CD4-positive, alpha-beta T cell treated with Interleukin-4 for 4 hours (primary cell): ENCODE measurements at places on chromosomes 13 and 19.

DNA sequence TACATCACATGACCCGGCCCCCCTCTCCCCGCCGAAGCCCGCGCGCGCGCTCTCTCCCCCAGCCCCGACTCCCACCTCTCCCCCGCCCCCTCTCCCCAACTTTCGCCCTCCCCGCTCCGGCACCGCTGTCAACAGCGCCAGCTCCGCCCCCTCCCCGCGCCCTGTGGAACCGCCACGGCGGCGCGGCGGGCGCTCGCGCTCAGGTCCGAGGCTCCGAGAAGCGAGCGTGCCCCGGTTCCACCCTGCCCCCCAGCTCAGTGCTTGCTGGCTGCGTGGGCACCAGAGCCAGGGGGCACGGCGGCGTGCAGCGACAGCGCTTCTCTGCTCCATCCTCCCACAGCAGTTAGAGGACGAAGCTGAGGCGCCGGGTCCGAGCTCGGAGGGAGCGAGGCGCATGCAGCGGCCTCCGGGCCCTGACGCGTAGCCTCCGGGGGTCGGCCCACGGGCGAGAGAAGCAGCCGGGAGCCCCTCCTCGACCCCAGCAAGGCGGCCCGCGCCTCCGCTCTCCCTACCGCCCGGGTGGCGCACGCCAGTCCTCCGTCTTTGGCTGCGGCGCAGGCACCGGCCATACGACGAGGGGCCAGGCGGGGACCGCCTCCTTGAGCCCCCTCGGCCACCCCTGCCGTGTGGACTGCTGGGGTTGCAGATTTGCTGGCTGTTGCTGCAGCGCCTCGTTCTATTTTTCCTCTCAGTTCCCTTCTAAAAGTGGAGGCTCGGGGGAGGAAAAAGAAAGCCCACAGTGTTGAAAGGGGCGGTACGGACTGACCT lies 109.5 kb downstream of the KCNRG start:
- peak; percentile 97 for DNase-seq

DNA sequence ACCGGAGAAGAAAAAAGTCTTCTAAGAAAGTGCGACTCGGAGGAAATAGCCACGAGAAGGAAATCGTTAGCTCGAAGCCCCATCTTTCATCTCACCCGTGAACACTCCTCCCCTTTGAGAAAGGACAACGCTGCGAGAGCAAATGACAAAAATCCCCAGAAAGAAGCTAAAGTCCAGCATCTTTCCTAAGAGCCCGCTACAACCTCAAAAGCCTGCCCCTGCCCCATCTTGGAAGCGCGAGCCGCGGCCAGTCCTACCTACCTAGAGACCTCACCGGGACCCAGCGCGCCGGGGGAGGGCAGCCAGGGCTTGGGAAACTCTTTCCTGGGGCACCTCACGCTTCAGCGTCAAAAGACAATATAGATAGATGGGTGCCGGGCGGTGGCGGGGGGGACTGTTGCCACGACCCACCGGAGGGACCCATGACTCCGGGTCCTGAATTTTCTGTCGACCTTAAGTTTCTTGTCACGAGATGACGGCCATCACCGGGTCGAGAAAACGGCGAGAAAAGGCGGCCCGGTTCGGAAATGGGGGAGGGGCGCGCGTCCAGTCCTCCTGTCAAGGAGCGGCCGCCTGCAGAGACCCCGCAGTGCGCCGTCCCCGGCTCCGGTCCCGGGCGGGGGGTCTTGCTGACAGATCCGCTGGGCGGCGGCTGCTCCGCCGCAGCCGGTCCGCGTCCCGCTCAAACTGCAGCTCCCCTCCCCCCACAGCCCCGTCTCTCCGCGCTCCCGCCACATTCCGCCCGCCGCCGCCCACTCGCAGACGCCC lies 65.9 kb downstream of the KCNRG start:
- DNase-seq: no peak

GRCh38 chr13:99892196-99892613 lies 79.4 kb downstream of the ZIC5 start:
- DNase-seq: no peak

GRCh38 chr13:44271031-44271455 lies 102.6 kb upstream of the SERP2 start:
- no peak for DNase-seq

DNA sequence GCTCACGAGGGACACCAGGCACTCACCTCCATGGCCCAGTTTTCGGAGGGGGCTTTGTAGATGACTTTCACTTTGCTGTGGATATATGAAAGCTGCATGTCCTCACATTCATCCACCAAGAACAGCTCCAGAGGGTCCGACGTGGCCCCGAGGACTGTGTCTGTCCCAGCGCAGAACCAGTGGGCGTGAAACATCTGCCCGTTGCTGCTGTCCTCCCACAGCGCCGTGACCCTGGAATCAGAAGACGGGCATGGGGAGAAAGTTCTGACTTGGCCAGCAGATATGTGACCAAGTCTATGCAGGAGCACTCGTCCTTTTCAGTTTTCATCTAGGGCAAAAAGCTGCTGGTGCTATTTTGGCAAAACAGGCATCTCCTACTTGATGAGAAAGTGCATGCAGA lies 29.7 kb upstream of the EIF3G start:
- DNase-seq: no peak

- no peak for DNase-seq
Observed at GRCh38 chr13:75513271-75513670, 24.4 kb downstream of the COMMD6 start.

GRCh38 chr19:1491114-1491848 lies at the start of gene REEP6:
REEP6 (plus strand) TSS chr19:1491181; CDS start chr19:1491270, 89 bp downstream.
- DNase-seq: no peak

- DNase-seq: no peak
Observed at GRCh38 chr13:46571909-46572595, 19.1 kb downstream of the LRCH1 start.

DNA sequence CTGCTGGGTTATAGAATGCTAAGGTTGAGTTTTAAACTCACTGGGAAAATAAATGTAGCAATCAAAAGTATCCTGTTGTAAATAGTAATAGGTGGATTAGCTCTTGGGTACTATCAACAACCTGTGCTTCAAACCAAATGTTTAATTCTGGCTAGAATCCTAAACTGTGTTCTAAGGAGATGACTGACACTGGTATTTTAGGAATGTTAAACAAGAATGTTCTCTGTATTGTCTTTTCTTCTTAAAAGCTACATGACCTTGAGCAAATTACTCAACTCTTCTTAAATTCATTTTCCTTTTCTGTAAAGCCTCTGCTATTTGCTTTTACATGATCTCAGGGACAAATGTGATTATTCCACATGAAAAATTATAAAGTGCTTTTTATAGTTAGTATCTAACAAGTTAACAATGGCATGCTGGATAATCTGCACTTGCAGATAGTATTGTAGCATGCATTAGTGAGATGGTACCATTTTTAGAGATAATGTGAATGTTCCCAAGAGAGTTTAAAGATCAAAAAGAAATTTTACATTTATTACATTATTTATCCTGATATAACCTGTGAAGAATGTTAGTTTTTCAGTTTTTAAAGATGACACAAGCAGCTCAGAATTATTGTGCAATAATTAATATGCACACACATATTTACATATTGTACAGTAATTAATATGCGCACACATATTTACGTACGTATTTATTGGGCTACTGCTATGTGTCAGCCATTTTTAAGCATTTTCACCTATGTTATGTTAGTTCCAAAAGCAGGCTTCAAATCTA lies 13.6 kb upstream of the EPSTI1 start:
- no peak for DNase-seq

DNA sequence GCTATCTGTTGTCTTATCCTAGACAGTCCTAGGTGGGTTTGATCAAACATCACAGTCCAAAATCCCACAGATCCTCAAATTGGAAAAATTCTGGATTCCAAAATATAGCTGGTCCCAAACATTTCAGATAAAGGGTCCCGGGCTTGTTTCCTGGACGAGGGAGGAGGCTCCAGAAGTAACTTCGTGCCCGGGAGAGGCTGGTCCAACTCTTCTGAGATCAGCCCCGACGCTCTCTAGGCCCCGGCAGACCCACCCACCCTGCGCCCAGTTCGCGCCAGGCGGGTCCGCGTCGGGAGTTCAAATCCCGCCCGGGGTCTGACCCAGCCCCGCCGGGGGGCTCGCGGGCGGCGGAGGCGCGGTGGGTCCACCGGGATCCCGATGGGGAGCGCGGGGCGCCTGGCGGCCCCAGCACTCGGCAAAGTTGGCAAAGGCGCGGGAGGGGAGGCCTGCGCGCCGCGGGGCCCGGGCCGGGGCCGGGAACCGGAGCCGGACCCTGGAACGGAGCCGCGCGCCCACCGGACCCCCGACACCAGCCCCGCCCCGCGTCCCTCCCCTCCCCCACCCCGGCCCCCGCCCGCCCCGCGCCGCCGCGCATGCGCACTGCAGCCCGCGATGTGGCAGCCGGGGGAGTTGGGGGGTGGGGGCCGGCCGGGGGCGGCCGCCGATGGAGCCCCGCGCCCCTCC lies 513 bp downstream of the MIER2 start:
- DNase-seq: no peak

GRCh38 chr13:113149711-113150549 lies 8.5 kb upstream of the PROZ start:
- DNase-seq: no peak

GRCh38 chr13:76292031-76292430 lies 594.2 kb downstream of the KCTD12 start:
- DNase-seq: no peak

DNA sequence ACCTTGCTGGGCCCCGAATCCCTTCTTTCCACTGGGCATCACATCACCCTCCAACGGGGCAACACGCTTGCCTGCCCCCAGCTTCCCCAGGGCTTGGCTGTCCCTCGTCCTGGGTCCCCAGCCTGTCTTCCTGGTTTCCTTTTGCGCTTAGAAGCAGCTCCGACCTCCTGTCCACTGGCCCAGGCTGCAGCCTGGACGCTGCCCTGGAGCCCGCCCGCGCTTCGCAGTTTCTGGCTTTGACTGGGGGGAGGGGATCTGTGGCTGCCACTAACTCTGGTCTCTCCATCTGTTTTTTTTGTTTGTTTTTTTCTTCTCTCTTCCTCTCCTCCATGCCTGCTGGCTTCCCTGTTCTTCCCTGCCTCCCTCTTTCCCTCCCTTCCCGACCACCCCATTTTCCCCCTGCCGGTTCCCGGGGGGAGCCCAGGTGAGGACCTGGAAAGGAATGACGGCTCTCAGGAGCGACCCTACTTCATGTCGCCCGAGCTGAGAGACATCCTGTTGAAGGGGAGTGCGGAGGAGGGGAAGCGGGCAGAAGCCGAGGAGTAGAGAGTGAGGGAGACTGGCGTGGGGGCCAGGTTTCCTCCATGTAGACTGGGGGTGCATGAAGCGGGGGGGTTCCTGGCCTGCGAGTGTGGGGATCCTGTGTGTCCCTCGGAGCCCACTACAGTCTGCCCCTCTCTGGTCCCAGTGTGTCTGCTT lies 11.5 kb upstream of the ILF3 start:
- no peak for DNase-seq

DNA sequence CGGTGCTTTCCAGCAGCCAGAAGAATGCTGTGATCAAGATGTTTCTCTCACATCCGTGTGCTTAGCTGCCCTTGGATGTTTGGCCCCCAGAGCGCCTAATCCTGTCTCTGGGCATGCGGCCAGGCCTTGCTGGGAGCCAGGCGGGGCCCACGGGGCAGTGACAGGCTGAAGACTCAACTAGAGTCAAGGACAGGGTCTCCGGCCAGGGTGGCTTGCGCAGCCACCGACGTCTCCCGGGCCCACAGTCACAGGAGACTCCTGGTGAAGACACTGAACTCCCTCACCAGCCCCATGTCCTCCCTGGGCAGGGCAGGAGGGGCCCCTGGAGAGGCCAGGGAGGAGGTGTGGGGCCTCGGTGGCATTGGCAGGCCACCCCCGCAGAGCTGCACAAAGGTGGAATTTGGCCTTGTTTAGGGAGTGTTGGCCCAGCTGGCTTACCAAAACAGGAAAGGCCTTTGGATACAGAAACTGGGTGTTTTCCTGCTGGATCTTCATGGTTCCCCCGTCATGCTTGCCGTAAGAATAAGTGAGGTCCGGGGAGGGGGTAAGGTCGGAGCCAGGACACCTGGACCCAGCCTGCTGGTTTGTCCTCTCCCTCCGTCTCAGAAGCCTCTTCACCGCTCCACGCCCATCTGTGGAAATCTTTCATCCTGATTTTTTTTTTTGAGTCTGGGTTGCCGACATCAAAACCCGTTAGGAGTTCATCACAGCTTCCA lies 10.0 kb upstream of the NDUFS7 start:
- DNase-seq: no peak

- no peak for DNase-seq
Observed at GRCh38 chr19:1455336-1456120, 5.6 kb downstream of the APC2 start.

- peak; percentile 28 for DNase-seq
Observed at GRCh38 chr19:18009412-18010066, 1.6 kb downstream of the ARRDC2 start.

DNA sequence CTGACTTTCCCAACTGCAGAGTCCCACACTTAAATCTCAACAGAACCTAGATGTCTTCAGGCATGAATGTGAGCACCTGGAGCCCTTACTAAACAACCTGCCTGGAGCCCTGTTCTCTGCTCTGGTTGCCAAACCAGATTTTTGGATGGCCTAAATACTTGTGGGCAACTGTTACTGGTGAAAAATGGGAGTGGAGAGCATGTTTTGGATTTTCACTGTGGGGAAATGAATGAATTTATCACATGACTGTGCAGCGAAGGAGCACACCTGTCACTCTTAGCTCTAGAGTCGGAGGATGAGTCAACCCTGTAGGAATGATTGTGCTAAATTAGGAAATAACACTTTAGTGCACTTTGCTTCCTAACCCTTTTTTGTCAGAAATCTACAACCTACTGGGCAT lies 30.3 kb downstream of the SHISA2 start:
- no peak for DNase-seq

DNA sequence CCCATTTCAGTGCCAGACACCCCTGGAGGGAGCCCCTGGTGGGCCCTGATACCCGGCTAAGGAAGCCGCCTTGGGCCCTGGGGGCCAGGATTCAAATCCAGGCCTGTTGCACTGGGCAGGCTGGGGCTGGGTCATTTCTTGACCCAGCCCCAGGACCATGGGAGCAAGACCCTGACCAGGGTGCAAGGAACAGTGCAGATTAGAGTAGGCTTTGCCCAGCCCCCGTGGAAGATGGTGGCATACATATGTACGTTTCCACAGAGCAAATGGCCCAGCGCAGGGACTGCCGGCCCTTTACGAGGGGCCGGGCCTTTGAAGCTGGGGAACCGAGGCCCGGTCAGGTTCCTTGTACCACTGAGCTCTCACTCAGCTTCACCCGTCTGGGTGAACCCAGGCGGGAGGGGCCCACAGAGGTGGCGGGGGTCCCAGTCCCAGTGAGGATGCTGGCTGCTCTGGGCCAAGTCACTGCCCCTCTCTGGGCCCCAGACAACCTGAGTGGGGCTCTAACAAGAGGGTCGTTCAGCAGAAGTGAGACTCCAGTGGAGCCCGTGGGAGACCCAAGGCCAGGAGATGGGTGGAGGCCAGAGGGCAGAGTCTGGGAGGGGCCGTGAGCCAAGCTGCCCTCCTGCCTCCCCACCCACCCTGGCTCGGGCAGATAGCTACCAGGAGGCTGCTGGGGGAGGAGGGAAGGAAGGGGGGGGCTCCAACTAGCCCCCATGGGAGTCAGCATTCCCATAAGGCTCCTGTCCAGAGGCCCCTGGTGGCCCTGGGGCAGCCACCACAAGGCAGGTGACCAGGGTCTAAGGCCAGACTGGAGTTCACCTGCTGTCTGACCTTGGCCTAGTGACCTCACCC lies 2.7 kb downstream of the MKNK2 start:
- no peak for DNase-seq
